ENCODE measurements at places on chromosomes 4 and X.
A peak's percentile ranks its signal among the peaks of the same experiment; 100 is the strongest.

GRCh38 chrX:104270916-104271512, 16.3 kb upstream of the ESX1 start:
- peak; percentile 27 for DNase-seq

- DNase-seq: no peak
Observed at GRCh38 chr4:42248972-42249371, 96.5 kb upstream of the BEND4 start.

DNA sequence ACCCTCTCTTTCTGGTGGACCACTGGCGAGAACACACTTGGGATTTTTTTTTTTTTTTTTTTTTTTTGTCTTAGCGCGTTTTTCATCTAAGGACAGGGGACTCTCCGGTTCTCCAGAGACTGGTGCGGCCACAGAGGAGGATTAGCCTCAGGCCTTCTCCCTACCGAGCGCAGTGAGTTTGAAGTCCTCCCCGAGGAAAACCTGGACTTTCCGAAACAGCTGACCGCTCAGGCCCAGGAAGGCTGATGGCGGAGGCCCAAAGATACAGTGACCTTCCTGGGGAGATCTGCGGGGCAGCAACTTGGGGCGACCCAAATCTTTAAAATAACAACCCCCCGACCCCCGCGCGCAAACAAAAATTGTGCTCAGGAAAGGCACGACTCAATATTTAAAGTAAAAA, 9.2 kb downstream of the NKX3-2 start:
- DNase-seq: no peak

- DNase-seq: no peak
Observed at GRCh38 chr4:127558088-127558487, 74.7 kb upstream of the INTU start.

GRCh38 chr4:138243369-138243768, 1.2 kb upstream of the SLC7A11 start:
- DNase-seq: no peak

- DNase-seq: no peak
Observed at GRCh38 chrX:55521687-55522086, 32.0 kb upstream of the USP51 start.

DNA sequence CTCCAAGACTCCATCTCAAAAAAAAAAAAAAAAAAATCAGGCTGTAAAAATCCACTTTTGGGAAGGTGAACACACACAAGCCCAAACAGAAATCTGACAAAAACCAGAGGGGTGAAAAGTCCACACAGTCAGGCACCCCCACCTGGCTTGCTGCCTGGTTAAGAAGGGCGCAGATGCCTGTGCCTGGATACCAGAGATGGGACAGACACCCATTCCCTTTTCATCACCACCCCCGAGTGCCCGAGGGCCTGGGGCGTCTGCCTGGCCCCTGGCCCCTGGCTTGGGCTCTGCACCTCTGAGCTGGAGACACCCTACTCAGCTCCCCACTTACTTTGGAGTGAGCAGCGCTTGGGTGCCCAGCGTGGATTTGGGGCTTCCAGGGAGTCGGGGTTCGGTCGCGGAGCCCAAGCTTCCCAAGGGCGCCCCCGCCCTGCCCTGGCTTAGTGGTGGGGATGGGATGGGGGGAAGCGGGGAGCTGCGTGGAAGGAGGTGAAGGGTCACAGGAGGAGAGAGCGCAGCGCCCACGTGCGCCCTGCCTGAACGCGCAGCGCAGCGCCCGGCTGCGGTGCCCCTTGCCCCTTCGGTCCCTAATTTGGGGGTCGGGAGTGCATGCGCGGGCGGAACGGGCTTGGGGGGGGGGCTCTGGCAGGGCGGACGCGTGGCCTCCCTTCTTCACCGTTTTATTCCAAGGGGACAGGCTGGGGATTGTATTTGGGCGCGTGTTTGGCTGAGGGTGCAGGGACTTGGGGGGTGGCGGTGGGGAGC, 11.3 kb downstream of the SHOX start:
- no peak for DNase-seq

- DNase-seq: no peak
Observed at GRCh38 chrX:151745651-151746050, 11.1 kb downstream of the CNGA2 start.

DNA sequence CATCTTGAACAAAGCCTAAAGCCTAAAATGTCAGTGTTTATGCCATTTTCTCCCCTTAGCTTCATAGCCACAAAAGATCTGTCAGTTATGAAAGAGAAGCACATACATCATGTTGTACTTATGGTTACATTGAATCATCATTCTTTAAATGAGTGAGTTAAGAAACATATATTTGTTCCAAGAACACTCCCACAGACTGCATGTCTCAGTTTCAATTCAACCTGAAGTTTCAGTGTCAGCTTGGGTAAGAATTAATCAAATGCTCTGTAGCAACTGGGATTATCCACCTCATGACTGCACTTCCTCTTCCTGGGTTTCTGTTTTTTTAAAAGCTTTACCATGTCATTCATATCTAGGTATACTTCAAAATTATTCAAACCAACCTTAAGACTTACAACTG, 3.9 kb upstream of the TMPRSS11B start:
- DNase-seq: no peak

DNA sequence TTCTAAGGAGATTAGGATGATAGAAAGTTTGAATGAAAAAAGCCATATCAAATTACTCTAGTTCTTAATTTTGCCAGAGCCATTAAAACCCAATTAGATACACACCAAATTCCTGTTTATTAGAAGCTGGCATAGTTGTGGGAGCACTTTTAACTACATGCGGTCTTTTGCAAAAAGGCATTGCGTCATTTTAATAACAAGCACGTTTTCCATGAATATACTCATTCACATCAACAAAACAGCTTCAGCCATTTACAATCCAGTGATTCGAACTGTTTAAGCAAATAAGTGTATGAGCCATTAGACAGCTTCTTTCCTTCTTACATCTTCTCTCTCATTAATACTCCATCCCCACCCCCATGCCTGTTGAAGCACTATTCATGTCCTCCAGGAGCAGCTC, 109.5 kb upstream of the EOLA2 start:
- no peak for DNase-seq

DNA sequence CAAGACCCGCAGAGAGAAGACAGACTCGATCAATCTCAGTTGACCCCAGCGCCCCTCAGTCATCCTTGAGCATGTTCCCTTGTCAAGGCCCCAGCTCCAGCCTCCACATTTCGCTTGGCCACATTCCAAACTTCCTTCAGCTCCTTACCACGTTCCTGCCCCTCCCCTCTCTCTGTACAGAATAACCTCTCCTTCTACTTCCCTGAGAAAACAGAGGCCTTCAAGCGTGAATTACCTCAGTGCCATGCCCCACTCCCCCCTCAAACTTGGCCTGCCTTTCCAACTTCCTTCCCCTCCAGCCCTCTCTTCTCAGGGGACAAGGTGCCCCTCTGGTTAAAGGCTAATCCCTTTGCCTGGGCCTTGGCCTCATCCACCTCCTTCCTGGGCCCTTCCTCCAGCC, 3.2 kb upstream of the RIPPLY1 start:
- DNase-seq: no peak

DNA sequence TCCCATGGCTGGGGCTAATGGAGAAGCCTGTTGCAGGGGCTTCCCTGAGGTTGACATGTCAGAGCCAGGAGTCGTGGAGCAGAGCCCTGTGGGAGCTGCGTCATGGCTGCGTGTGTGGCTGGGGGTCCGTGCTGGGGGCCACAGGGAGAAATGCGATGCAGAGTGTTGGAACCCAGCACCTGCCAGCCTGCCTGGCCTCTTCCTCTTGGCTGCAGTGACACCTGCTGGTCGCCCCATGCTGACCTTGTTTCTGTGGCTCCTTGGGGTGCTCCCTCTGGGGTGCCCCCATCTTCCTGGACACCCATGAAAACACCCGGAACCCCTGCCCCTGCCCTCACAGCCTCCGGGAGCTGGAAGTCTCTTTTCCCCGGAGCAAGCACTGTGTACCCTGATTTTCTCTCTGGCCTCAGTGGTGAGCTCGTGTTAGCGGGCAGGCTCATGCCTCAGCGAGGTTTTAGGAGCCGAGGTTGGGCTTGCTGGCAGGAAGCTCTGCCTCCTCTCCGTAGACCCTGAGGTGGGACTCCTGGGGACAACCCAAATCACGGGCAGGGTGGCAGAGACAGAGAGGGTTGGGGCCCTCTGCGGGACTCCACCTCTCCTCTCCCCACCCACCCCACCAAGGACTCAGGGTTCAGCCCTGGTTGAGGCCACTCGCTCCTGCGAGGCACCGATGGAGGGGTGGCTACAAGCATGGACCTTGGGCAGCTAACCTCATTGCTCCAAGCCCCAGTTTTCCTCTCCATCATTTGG, 103.7 kb downstream of the SORCS2 start:
- no peak for DNase-seq

- no peak for DNase-seq
Observed at GRCh38 chr4:26288355-26288909, 32.4 kb upstream of the RBPJ start.

All from NCI-H1092 (cell line).